Tongue (tissue), 3 donors: ENCODE measurements at places on chromosomes 3 and 15. TPM values are rescaled to one million over a fixed set of nuclear protein-coding genes. Genes with fewer than 3 reads are reported as not detected.

- DNase-seq, result peak; percentile 22
These were observed 60.9 kb downstream of the IL12A start for GRCh38 chr3:160049565-160049964.

Gene CACNA1D
- total RNA-seq, result 10.1 TPM

Gene CCR3
- total RNA-seq, result 0.51 TPM

GRCh38 chr15:40287968-40288367 is 5.1 kb upstream of the ANKRD63 start:
- no peak for DNase-seq

Gene HRG
- total RNA-seq, result not detected

Gene NR2F2
- 22.0 TPM for total RNA-seq

DNA sequence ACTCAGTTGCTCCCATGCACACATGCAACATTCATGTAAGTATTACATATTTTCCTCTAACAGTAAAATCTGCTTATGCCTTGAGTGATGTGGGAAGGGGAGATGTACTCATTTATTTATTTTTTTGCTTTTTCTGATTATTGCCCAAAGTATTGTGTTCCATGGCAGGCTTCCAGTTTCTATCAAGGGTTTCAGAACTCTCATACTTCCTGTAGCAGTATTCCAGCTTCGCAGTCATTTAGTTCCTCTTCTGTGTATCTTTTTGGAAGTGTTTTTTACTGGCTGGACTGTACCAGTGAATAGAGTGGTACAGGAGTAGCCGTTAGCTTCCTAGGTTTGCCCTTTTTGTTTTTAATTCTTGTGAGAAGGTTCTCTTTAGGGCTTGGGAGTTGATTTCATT is 26.9 kb downstream of the RAB11A start:
- no peak for DNase-seq

Gene GOLGA6L9
- 8.4 TPM for total RNA-seq

DNA sequence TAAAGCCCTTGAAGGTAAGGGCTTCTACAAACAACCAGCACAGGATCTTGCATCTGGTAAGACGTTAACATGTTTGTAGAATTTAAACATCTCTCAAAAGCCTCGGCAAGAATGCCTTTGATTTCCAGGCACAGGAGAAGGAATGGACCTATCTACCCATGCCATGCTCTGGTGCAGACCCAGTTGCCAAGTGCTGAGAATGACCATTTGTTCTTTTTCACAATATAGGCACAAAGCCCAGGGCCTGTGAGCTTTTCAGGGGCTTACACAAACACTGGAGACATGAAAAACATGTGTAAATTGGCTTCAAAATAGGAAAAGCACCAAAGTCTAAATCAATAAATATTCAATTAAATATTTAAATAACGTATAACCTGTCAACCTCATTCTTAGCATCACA is 266.9 kb upstream of the TTC14 start:
- no peak for DNase-seq

- DNase-seq, result no peak
These were observed 36.2 kb upstream of the COL8A1 start for GRCh38 chr3:99602183-99602582.

Gene CHRNA5
- total RNA-seq, result 2.1 TPM

DNA sequence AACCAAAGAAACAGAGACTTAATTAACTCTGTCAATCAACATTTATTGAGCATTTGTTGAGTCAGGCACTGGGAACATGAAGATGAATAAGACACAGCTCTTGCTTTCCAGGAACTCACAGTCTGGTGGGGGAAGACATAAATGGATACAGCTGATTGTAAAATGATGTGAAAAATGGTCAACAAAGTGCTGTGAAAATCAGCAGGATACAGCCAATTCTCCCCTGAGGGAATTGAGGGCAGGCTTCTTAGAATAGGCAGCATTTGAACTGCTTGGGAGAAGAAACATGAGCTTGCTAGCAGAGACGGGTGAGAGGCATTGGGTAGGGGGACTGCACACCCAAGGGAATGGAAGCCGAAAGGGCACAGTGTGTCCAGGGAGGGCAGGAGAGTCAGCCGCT is 41.1 kb downstream of the MFSD1 start:
- DNase-seq, result no peak

GRCh38 chr3:122942937-122943827 is 84.4 kb downstream of the SEMA5B start:
- peak; percentile 85 for DNase-seq

- DNase-seq, result no peak
These were observed 79.2 kb downstream of the CD47 start for GRCh38 chr3:108011616-108012015.

Gene IGDCC3
- total RNA-seq, result 1.7 TPM

Gene GOLGA8S
- total RNA-seq, result 0.21 TPM

- peak; percentile 32 for DNase-seq
These were observed 175.4 kb upstream of the NR2E3 start for GRCh38 chr15:71634820-71635560.

DNA sequence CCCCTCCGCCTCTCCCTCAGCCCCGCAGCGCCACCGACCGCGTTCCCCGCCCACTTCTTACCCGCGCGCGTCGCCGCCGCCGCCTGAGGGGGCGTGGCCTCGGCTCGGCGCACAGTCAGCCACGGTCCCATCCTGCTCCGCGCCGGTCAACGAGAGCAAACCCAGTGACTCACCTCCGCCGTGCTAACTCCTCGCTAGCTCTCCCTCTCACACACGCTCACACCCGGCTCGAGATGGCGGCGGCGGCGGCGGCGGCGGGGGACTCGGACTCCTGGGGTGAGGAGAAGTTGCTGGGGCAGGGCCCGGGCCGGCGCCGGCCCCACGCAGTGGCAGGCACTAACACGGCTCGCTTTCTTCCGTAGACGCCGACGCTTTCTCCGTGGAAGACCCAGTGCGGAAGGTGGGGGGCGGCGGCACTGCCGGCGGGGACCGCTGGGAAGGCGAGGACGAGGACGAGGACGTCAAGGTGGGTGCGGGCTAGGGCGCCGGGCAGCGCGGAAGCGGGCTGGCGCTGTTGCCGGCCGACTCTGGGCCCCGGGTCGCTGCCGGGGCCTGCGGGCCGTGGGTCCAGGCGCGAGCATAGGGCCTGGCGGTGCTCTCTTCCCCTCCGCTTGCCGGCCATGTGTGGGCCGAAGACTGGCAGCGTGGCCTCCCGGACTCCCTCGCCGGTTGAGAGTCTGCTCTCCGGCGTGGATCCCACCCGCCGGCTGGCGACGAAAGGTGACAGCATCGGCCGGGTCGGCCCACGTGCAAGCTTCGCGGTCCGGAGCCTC is at the start of gene EIF3J:
EIF3J (plus strand) TSS at position 186 of the 773 bp plus-strand sequence; CDS start at position 234, 48 bp downstream.
- peak; percentile 98 for DNase-seq

DNA sequence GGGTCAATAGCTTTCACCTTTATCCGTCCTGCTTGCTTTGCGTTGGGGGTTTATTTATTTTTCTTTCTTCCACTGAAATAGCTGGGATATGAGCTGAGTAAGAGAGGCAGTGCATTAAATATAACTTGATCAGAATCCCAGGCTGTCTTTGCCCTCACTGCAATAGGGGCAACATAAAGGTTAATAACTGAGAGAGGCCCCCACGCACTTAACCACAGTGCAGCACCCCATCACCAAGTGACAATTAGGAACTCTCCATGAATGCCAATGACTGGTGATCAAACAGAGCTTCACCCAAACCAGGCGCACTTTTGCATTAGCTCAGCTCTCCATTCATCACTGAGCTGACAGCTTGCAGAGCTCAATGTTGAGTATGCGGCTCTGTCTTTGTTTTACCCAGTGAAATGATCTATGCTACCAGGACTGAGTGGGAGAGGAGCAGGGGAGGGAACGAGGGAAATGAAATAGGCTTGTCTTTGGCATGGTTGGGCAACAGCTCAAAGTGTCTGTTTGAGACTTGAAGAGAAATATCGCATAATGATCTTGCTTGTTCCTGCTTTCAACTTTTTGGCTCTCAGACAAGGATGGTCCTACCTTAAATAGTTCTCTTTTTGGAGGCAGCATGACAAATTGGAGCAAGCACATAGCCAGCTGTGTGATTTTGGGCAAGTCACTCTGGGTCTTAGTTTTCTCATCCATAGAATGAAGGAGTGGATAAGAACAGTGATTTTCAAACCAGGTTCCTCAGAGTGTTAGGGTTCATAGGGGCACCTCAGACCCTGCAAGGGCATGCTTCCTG is 14.5 kb upstream of the GLCE start:
- no peak for DNase-seq

Gene WNT7A
- total RNA-seq, result 0.10 TPM

Gene NDN
- total RNA-seq, result 194 TPM

DNA sequence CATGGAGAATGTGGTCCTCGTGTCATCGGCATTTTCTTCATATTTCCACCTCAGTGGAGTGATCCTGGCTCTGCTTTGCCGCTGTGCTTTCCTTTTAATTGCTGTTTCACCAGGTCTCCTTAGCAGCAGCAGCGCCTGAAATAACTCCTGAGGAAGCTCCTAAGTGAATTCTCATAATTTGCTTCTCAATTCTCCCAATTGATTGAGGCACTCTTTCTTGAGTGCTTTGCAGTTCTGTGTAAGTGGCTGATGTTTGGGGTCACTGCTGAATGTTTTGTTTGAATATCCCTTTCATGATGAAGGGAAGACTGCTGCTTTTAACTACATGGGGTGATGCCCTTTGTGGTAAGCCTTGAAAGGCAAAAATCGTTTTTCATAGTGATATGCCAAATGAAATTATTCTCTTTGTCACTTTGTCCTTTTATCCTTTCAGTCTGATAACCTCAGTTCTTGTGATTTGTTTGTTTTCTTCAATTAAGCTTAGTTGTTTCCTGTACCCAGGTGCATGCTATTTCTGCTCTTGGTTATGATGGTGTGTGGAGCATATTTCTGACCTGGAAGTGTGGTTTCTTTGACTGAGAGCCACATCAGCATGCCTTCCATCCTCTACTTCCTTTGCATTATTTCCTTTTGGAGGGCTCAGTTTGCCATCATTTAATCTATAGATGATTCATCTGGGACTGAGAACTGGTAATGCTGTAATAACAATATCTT is 36.7 kb downstream of the HMG20A start:
- no peak for DNase-seq

GRCh38 chr3:43219616-43220015 is 66.7 kb upstream of the SNRK start:
- DNase-seq, result no peak

- DNase-seq, result peak; percentile 72
These were observed 15.1 kb downstream of the TLNRD1 start for GRCh38 chr15:81015621-81016488.

DNA sequence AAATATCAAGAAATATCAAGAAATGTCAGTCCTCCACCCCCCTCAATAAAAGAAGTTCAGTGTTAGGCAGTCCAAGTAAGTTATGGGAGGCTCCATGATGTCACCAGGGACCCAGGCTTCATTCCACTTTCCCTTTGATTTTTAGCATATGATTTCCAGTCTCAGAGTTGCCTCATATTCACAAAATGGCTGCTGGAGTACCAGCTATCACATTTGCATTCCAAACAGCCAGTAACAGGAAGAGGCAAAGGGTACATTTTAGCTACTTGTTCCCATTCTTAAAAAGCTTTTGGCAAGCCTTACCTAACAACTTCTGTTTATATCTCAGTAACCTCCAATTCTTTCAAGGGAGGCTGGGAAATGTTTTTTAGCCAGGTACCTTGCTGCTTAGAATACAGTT is 13.4 kb upstream of the KLF13 start:
- no peak for DNase-seq

Gene RBP2
- not detected for total RNA-seq

DNA sequence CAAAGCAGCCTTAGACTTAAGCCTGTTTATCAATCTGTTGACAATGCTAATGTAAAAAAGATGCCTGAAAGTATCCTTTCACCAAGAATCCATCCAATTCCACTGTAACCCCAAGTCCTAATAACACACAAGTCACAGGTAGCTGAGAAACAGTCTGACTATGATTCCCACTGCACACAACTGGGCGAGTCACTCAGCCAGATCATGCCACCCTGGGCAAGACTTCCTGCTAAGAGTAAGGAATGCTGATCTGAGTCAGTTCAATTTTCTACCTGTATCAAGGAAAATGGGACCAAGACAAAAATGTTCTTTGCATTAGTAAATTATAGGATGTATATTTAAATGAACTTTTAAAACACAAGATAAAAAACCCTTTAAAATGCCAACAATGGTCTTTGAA is 33.3 kb downstream of the NPTN start:
- DNase-seq, result no peak

Gene GPX1
- 60.0 TPM for total RNA-seq

GRCh38 chr3:55333046-55333445 is 154.1 kb downstream of the WNT5A start:
- DNase-seq, result no peak
